DMS153 (cell line): ENCODE measurements at places on chromosomes 3 and 15.

DNA sequence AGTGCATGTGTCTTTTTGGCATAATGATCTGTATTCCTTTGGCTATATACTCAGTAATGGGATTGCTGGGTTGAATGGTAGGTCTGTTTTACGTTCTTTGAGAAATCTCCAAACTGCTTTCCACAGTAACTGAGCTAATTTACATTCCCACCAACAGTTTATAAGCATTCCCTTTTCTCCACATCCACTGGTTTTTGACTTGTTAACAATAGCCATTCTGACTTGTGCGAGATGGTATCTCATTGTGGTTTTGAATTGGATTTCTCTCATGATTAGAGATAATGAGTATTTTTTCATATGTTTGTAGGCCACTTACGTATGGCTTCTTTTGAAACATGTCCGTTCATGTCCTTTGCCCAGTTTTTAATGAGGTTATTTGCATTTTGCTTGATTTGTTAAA lies 117.7 kb downstream of the CHCHD4 start:
- DNase-seq = no peak

- DNase-seq = no peak
These were observed 51.8 kb downstream of the ATP2B2 start for GRCh38 chr3:10453431-10454163.

DNA sequence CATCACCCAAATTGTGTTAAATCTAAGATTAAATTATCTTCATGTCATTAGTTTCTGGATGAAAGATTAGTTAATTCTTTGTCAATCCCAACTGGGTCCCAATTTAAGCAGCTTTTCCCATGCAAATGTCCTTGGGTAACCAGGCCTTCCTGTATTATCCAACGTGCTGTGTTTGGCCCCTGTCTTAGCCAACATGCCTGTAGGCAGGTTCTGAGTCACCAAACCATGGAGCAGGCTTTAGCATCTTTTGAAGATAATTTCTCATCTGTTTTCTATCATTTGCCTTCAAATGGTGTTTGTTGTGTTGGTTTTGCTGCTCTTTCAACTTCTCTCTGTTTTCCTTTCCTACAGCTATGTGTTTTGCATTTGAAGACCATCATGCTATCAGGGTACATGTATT lies 216.2 kb downstream of the ITPR1 start:
- no peak for DNase-seq

DNA sequence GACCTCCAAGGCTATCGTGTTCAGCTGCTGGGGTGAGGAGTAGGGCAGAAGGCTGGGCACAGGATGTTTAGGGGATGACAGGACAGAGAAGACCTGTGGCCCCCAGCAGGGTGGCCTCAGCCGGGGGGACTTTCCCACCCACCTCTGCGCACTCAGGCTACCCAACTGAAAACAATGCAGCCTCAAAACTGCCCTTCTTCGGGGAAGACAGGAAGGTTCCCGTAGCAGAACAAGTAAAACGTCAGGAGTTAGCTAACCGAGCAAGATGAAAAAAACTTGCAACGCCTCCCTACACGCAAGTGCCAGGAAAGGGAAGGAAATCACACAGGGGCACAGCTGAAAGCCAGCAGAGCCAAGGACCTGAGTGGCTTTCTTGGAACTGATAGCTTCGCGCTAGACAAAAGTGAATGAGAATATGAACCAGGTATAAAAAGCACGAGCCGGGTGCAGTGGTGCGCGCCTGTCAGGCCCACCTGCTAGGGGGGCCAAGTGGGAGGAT lies 38.4 kb upstream of the FURIN start:
- no peak for DNase-seq

DNA sequence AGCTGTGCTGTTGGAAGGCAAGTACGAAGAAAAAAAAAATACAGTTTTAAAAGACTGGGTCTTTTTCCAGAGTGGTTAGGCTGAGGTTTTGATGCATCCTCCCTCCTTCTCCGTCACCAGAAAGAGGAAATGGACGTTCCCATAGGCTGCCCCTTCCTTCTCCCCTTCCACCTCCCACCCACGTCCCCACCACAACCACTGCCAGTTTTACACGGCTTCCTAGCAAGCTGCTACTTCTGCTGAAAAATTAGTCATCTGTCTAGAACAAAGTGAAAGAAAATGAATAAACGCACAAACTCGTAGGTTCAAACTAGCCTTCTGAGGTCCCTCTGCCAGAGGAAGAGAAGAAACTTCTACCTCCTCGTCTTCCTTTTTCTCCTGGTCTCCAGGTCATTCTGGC lies 71.6 kb upstream of the RPL35A start:
- DNase-seq = no peak

- DNase-seq = no peak
These were observed 57.9 kb downstream of the TPRA1 start for GRCh38 chr3:127532561-127533203.

GRCh38 chr15:64530472-64530871 lies 70.1 kb downstream of the ZNF609 start:
- DNase-seq = no peak

GRCh38 chr15:25742041-25742730 lies 120.9 kb downstream of the ATP10A start:
- no peak for DNase-seq

DNA sequence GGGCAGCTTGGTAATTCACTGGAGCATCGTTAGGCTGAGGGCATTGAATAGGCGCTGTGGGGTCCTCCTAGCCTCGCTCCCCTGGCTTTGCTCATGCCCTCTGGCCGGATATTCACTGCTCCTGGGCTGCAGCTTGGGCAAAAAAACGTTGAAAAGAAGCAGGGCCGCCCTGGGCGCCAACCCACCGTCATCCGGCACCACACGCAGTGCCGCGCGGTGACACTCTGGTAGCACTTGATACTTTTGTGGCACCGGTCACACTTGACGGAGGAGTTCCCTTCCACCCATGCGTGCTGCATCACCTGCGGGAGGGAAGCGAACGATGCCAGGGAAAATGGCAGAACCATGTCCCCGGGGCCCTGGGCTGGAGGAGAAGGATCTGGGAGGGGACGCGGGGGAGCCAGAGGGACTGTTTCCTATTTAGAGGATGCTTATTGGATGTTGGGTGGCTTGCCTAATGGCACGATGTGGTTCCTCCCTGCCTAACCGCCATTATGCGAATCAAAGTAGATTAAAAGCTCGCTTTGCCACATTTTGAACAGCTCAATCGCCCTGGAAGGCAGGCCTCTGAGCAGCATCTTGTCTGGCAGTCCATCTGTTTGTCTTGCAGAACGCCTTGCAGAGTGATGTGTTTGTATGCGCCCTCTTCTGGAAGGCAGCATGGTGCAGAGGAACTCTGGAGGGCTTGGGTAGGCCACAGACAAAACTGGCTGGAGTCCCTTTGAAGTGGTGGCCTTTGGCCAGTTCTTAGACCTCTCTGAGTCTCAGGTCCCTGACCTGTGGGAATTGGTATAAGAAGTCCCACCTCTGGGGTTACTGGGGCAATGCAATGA lies 93.2 kb downstream of the DGKG start:
- no peak for DNase-seq

GRCh38 chr3:24981924-24982323 lies 446.1 kb upstream of the RARB start:
- no peak for DNase-seq

- no peak for DNase-seq
These were observed 679 bp downstream of the IQGAP1 start for GRCh38 chr15:90388462-90389380.

- DNase-seq = no peak
These were observed 24.3 kb downstream of the CCR3 start for GRCh38 chr3:46266598-46266997.

DNA sequence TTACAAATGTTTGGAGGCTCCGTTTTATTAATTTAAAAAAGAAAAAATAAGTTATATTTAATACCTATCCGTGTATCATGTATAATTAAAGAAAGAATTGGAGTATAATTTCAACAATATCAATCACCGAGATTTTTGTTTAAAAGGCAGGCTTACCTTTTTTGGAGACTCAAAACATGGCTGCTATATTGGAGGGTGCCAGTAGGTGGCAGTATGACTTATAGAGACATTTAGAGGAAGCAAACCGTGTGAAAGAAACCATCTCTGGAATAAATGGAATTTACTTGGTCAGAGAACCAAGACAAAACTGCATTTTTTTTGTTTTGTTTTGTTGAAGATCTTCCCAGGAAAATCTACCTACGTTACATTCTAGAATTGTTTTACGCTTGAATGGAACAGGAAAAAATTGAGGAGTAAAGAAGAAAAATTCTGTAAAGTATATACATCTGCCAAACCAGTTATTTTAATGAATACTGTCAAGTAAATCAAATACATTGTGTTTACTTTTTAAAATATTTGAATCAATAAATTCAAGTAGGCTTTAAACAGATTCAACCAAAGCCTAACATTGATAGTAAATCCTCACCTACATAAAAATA lies 802.6 kb upstream of the ALCAM start:
- DNase-seq = no peak
